ENCODE measurements at places on chromosomes 7 and 10.

- DNase-seq: no peak
Measured at GRCh38 chr10:74704629-74705357, 121.6 kb upstream of the KAT6B start.

- DNase-seq: peak; percentile 77
Measured at GRCh38 chr10:43396928-43397624, 11.9 kb downstream of the HNRNPF start.

GRCh38 chr10:43106256-43107091 is 29.6 kb downstream of the RET start:
- DNase-seq: no peak

GRCh38 chr10:36671607-36672006 is 453.8 kb upstream of the ANKRD30A start:
- no peak for DNase-seq

GRCh38 chr10:29183301-29183945 is 105.4 kb upstream of the LYZL1 start:
- no peak for DNase-seq

Data from CD4-positive, alpha-beta T cell treated with Interleukin-6 for 4 hours (primary cell).